ENCODE measurements at places on chromosomes 3 and 15.
A peak's percentile ranks its signal among the peaks of the same experiment; 100 is the strongest.

- no peak for DNase-seq
Observed at GRCh38 chr3:112776000-112776399, 70.7 kb downstream of the CD200R1L start.

DNA sequence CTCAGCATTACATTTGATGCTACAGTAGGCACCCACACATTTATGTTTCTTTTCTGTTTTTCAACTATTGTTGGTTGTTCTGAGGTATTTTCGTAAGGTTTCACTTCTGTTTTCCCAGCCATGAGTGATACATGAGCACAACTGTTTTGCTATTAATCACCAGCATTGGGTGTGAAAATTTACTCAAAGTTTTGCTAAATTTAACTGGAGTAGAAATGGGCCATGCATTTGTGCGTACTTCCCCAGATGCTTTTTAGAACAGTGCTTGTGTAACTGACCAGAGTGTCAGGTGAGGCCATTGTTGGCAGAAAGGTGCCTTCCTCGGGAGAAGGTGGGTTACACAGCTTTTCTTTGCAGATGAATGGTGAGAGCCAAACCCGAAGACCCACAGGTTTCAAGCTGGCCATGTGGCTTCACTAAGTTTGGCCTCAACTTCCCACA is 70.4 kb downstream of the ST6GAL1 start:
- no peak for DNase-seq

GRCh38 chr3:38542401-38543298 is 46.5 kb downstream of the EXOG start:
- no peak for DNase-seq

- no peak for DNase-seq
Observed at GRCh38 chr3:146972726-146973125, 367.6 kb upstream of the PLSCR5 start.

DNA sequence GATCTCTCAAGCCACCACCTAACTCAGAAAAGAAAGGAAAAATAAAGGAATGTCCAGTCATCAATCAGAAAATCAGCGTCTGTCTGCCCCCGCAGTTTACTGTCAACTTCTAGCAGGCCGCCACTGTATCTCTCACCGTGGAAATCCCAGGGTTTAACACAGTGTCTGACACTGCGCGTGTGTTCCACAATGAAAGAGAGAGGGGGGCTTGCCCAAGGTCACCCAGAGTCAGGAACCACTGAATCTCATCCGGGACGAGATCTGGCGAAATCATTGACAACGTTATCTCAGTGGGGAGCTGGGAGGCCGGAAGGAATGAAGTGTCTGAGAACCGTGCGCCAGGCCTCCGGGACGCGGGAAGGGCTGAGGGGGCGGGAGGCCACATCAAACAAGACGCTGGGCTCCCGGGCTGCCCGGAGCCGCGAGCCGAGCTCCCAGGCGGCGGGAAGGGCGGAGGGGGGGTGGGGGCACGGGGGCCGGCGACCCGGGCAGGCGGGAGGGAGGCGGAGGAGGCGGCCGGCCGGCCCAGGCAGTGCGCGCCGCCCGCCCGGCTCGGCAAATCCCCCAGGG is 2.2 kb upstream of the HES1 start:
- DNase-seq: peak; percentile 64

Data from natural killer cell treated with Interleukin-12 subunit alpha and Interleukin-12 subunit beta and Interleukin-15 and Interleukin-18, amount 100 ng/mL, for 72 hours (primary cell).